NCI-H526 (cell line): ENCODE measurements at places on chromosomes 16 and 17.

- no peak for DNase-seq
Observed at GRCh38 chr17:1294157-1294717, 14.8 kb downstream of the TRARG1 start.

DNA sequence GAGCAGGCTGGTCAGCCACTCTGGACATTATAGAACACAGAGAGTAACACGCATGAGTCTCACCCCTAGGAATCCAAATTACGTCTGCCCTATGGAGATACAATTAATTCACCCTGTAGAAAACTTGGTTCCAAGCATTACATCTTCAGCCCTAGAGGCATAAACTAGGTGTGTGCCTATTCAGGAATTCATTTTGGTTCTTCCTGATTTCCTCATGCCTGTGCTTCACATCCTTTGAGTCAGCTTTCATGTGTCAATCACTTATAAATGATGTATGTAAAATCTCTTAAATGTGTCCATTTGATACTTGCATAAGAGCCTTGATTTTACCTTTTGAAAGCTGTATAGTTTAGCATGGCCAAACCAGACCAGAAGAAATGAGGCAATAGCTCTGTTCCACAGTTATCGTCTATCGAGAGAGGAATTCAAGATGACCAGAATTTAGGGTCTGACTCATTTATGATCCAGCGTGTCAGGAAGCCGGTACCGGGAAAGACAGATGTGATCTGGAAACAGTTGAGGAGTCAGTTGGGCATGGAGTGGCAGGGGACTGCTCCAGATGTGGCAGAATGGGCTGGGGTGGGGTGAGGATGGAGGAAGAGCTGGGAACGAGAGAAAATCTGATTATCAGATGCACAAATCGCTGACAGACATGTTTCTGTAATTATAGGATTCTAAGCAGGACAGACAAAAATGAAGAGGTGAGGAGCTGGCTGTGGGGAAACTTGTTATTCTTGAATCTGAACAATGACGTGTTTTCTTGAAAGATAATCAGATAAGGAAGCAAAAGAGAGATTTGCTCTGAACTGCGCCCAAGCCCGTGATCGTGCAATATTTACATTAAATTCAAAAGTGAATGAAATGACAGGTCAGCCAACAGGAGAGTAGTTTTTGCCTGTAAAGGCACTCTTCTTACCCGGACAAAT, 76.7 kb downstream of the C16orf95 start:
- DNase-seq: no peak

GRCh38 chr17:43825567-43825966, 7.4 kb downstream of the MPP3 start:
- DNase-seq: no peak

- DNase-seq: no peak
Observed at GRCh38 chr16:66150698-66151482, 215.6 kb upstream of the CDH5 start.

- no peak for DNase-seq
Observed at GRCh38 chr17:2020721-2021120, 4.4 kb downstream of the RTN4RL1 start.

DNA sequence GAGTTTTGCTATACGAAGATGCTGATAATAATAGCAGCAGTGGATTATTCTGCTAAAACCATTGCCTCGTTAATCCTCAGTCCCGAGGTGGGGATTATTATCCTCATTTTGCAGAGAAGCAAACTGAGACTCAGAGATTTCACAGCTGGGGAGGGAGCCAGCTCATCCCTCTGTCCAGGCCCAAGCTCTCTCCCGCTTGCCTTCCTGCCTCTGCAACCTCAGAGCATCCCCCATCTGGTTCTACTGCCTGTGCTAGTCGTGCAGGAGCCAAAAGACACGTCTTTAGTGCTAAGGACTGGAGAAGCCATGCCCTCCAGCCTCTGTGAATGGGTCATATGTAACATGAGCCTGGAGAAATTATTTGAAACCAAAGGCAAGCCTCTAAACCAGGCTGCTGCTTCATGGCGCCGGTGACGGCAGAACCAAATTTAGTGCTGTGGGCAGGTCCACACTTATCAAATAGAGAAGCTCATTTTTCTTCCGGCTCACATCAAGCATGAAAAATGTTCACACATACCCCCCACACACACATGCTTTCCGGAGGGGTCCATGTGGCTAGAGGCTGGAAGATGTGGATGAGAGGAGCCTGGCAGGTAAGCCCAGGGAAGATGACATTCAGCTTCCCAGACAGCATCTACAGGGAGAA, 13.5 kb downstream of the MAPT start:
- peak; percentile 65 for DNase-seq

GRCh38 chr16:1097156-1097555, 1.1 kb upstream of the C1QTNF8 start:
- DNase-seq: no peak

DNA sequence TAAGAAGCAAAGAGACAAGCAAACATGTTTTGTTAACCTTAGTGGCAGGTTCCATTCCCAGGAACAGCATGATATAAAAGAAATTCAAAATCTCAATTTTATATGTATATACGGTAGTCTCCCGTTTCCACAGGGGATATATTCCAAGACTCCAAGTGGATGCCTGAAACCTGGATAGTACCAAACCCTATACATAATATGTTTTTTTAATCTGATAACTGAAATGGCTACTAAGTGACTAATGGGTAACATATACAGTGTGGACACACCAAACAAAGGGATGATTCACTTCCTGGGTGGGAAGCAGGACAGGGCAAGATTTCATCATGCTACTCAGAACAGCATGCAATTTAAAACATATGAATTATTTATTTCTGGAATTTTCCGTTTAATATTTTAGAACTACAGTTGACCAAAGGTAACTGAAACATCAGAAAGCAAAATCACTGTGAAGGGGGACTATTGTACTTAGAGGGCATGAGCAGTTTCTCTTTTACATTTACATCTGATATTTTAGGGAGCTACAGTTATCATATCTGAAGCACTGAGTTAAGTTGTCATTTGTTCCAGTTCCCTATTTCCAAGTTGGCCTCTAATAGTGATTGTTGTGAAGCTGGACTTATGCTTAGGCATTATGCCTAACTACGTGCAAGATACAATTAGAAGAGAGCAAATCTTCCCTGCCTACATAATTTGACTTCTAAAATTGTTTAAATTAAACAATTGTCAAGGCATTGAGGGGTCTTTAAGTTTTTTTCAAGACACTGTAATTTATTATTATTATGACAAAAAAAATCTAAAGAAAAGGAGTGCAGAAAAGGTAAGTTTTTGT, 34.1 kb upstream of the ABCA6 start:
- DNase-seq: no peak

DNA sequence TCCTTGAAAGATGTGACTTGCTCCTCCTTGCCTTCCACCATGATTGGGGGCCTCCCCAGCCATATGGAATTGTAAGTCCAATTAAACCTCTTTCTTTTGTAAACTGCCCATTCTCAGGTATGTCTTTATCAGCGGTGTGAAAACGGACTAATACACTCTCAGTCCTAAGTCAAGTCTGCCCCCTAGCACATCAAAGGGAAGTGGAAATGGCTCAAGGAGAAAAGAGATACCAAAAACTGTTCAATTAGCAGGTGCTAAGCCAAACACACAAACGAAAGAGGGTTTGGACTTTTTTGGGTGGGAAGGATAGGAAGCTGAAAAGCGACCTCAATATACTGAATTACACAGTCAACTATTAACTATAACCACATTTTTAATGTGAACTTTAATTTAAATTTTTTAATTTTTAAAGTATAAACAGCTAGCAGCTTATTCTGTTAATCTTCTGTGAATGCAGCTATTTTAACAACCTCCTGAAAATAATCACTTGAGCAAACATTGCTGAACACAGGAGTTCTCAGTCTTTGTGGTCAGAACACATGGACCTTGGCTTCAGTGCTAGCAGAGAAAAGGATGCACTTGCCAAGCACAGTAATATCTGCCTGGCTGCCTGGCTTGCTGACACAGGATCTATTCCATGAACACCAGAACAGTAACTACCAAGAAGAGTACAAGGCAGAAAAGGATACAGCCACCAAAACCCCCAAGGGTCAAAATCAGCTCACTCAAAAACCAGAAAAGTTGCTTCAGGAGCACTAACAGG, 10.9 kb downstream of the ZNF18 start:
- no peak for DNase-seq

GRCh38 chr17:77281122-77281903, 140.5 kb downstream of the SEC14L1 start:
- DNase-seq: peak; percentile 21

DNA sequence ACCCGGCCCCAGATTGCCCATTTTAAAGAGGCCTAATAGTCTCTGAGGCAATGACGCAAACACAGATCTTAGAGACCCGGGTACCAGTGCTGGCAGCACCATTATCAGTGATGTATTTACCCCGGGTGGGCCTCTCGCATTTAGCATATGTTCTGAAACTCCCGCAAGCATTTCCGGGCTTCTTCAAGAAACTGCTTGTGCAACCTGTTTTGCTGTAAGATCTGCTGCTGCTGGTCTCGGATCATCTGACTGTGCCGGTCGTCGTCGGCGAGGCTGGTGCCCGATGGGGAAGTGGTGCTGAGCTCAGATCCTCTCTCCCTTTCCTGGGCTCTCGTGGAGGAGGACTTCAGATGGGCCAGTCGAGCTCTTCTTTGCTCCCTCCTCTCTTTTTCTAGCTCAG, 12.5 kb downstream of the CEP295NL start:
- no peak for DNase-seq

DNA sequence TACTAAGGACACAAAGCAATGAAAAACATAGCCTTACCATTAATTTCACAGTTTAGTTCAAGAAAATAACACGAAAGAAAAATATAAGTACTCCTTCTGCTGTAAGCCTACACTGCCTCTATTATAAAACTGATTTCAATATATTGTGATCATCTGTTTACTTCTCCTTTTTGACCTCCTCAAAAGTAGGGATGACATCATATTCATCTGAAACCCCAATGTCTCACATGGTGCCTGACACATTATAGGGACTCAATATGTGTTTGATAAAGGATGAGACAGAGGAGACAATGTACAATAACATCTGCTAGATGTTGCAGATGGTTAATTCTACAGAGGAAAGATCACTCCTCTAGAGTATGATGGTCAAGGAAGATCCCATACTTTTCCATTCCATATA, 118.4 kb upstream of the NOG start:
- no peak for DNase-seq

- no peak for DNase-seq
Observed at GRCh38 chr17:41907185-41907556, 11.6 kb downstream of the ACLY start.

DNA sequence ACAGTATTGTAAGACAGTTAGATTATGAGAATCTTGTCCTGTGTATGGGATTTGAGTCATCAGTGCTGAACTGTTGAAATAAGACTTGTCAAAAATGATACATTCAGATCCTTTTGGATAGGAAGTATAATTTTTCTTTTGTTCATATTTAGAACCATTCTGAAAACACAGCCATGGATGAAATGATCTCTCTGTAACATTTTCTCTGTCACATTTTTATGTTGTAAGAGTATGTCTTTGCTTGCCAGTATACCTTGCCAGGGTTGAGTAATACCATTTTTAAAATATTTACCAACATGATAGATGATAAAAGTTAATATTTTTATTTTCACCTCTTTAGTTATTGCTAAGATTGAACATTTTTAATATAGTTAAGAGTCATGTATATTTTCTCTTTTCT, 45.0 kb downstream of the NSRP1 start:
- DNase-seq: no peak

- DNase-seq: no peak
Observed at GRCh38 chr17:49990331-49990730, 4.7 kb downstream of the DLX3 start.

GRCh38 chr16:86735727-86736126, 157.4 kb downstream of the FOXL1 start:
- no peak for DNase-seq

GRCh38 chr16:88276591-88276990, 106.2 kb upstream of the ZNF469 start:
- no peak for DNase-seq

GRCh38 chr17:50394711-50395110, 2.6 kb downstream of the LRRC59 start:
- no peak for DNase-seq

- DNase-seq: no peak
Observed at GRCh38 chr16:83494459-83494858, 313.3 kb upstream of the HSBP1 start.

- DNase-seq: no peak
Observed at GRCh38 chr17:31486351-31487062, 95.0 kb downstream of the RAB11FIP4 start.

DNA sequence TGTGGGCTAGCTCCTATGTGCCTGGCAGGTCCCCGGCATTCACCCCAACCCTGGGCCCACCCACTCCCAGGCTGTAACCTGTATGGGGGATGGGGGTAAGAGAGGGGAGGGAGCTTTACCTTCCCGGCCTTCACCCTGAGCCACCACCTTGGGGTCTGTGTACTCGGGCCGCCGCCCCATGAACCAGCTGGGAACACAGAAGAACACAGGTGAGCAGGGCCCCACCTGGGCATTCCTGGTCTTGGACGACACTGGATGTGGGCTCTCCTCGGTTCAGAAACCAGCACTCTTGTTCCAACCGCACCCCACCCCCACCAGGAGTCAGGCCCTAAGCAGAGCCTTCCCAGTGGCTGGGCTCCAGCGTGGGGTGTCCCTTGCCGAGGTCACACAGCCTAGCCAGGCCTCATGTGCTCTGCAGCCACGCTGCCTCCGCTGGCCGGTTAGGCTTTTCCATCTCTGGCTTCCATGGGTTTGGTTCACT, 18.8 kb downstream of the B9D1 start:
- no peak for DNase-seq

DNA sequence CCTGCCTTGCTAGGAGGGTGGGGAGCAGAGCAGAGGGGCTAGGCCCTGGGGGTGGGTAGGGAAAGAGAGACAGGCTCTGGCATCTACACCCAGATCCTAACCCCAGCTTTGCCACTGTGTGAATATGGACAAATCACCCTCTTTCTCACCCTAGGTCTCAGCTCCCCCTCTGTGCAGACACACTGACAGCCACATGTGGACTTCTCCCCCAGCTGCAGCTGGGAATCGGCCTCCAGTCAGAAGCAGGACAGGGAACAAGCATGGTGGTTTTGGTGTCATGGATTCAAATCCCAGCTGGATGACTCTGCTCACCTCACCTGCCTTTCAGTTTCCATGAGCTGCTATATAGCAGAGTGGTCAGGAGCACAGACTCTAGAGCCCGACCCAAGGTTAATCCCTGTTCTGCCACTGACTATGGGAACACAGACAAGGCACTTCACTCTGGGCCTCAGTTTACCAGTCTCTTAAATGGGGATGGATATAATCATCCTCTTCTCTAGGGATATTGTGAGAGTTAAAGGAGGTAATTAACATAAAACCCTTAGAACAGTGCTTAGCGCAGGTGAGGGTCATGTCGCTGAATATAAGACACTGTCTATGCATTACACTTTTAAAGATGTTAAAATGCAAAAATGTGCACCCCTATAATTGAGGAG, 26.2 kb upstream of the MAP3K14 start:
- no peak for DNase-seq
